AG08395 (cell line): ENCODE measurements at places on chromosomes 12 and 14.

DNA sequence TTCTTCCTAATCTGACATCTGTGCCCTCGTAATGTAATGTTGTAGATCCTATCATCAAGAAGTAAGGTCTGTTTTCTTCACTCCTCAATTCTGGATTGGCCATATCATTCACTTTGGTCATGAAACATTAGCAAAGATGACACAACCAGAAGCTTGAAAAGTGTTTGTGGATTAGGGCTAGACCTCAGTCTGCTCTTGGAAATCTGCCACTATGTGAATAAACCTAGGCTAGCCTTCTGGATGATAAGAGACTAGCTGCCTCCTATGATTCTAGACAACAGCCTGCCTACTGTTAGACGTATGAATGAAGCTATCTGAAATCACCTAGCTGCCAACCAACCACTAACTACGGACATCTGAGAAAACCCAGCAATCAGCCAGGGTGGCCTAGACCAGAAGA, 38.7 kb upstream of the LYZ start:
- DNase-seq = no peak

DNA sequence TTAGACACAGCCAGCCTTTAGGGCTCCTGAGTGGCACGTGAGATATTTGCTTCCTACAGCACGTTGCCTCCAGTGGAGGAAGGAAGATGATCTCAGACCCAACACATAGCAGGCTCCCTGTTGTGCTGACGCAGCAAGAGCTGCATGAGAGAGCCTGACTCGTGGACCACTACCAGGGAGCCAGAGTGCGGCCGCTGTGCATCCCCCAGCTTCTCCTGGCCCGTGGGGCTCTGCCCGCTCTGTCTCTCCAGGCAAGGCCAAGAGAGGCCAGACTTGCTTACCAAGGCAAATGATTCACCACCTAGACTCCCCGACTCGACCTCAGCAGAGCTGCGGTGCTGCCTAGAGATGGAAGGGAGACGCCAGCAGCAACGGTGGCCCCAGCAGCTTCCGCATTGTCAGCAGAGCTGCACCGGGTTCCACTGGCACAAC, 37.5 kb downstream of the MAP3K9 start:
- no peak for DNase-seq

- no peak for DNase-seq
Observed at GRCh38 chr12:132131229-132131628, 12.9 kb downstream of the DDX51 start.

DNA sequence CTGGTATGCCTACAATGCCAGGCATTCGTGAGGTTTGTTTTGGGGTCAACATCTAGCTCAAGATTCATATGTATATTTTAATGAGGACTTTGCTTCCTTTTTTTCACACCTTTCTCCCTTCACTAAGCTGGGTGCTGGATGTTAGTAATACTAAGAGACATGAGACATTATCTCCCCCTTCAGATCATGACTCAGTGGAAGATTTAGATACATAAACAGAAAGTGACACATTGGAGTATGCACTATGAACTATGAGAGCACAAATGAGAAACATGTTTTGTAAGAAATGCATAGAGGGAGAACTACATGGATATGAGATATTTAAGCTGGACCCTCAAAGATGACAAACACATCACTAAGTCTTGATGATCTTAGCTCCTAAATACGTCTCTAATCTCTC, 286.3 kb downstream of the RPAP3 start:
- peak; percentile 38 for DNase-seq

GRCh38 chr12:10293570-10294227, 14.0 kb upstream of the KLRD1 start:
- DNase-seq = no peak

GRCh38 chr12:21831791-21832344, 57.4 kb upstream of the KCNJ8 start:
- no peak for DNase-seq

- no peak for DNase-seq
Observed at GRCh38 chr12:121108492-121108891, 24.2 kb upstream of the P2RX7 start.

DNA sequence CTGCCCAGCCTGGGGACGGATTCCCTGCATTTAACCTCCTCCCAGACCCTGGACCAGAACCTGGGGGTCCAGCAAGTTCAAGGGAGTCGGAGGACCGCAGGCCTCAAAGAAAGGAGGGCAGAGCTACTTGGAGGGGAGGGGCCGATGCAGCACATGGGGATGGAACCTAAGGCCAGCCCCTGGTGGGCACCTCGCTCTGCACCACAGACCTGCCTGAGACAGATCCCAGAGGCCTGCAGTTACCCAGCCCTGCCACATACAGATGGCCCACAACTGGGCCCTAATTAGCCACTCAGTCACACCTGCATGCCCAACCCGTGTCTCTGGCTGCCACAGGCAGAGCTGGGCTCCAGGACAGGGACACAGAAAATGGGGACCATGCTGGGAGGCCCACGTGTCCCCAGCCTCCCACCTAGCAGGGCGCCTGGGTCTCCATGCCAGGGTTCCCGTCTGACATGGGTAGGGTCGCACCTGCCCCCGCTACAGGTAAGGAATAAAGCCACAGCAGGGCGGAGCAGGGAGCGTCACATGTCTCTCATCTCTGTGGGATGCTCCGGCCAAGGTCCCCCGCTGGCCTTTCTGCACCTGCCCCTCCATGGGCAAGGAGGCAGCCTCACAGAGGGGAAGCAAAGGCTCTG, 16.7 kb downstream of the AKT1 start:
- no peak for DNase-seq

DNA sequence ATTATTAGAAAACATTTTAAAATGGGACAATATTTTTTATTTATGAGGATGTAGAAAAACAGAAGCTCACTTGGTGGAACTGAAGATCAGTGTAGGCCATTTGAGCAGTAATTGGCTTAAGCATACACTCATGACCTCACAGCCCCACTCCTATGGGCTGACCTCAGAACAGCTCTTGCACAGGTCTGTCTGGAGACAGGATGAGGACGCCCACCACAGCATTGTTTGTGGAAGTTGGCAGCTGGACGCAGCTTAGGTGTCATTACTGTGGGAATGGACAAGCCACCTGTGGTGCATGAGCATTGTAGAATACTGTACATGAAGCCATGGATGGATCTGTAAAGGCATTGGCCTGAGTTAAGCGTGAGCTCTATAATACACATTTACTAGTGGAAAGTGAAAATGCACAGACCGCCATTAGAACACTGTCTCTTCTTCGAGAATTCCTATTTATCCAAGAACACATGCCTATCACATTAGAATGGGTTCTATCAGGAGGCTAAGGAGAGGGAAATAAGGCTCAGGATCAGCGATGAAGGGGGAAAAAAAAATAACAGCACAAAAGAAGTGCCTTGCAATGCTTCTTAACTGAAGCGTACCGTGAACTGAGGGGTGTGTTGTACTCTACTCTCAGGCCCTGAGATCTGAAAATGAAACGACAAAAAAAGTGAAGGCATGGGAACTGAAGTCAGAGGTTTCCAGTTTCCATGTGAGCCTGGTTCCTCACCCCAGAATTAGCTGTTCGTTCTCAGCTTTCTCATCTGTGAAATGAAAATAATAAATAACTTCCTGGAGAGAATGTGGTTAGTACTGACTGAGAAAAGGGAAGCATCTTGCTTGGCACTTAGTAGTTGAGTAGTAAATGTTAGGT, 33.6 kb downstream of the KCNA1 start:
- no peak for DNase-seq

- DNase-seq = no peak
Observed at GRCh38 chr12:56520048-56520447, 1.6 kb upstream of the RBMS2 start.

DNA sequence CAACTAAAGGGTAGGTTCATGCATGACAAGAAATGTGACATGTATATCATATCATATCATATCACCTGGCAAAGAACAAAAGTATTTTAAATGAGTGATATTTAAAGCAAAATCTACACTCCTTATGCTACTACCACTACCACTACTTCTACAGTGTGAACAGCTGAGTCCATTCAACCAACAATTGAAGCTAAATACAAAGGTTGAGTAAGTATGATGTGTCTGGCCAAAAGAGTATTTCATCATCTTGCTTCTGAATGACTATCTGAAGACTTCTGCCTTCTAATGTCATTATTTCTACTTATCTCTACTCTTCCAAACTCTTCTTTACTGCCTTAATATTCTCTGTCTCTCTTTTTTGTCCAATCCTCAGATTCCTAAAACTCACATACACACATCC, 292.6 kb upstream of the CAND1 start:
- DNase-seq = no peak

DNA sequence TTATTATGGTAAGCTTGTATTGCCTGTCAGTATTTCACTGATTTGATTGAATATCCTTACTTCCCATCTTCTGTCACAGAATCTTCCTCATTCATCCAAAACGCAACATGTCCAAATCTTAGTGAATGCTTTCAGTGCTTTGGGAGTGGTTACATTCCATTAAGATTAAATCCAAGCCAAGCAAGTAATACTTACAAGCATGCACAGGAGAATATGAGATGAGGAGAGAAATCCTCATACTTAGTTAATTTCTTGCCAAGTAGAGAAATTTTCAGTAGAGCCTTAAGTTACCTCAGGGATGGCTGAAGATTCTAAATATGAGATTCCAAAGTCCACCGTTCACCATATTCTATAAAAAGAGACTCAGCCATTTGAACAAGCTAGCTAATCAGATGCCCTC, 316.0 kb downstream of the RAD51B start:
- peak; percentile 39 for DNase-seq

DNA sequence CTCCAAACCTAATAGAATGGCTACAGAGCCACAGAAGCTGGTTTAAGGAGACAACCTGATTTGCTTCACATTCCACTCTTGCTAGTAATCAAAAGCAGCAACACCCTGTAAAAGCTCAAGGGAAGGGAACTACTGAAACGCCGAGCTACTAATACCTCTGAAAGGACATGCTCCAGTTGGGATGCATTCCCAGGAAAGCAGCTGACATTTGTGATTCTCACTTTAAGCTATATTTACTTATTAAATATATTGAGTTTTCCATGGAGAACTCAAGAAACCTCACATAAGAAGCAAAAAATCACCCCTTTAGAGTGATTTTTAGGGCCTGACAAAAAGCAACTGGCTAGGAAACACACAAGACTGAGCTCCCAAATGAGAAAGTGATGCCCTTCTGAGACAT, 1073.0 kb upstream of the FLRT2 start:
- no peak for DNase-seq

DNA sequence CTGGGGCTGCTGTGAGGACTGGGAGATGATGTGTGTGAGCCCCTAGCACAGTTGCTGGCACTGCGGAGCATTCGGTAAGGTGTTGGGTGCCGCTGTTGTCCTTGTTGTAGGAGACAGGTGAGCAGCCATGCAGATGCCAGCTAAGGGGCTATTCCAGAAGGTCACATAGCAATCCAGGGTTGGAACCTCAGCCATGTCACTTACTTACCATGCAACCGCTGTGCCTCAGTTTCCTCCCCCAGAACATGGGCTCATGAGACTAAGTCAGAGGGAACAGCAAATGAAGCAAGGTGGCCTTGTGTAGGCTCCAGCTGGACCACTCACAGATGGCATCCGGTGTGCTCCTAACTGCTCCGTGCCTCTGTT, 13.2 kb downstream of the DTX1 start:
- DNase-seq = no peak

GRCh38 chr12:24664161-24664880, 284.6 kb downstream of the BCAT1 start:
- no peak for DNase-seq

- no peak for DNase-seq
Observed at GRCh38 chr12:123083661-123084571, 67.0 kb downstream of the PITPNM2 start.

DNA sequence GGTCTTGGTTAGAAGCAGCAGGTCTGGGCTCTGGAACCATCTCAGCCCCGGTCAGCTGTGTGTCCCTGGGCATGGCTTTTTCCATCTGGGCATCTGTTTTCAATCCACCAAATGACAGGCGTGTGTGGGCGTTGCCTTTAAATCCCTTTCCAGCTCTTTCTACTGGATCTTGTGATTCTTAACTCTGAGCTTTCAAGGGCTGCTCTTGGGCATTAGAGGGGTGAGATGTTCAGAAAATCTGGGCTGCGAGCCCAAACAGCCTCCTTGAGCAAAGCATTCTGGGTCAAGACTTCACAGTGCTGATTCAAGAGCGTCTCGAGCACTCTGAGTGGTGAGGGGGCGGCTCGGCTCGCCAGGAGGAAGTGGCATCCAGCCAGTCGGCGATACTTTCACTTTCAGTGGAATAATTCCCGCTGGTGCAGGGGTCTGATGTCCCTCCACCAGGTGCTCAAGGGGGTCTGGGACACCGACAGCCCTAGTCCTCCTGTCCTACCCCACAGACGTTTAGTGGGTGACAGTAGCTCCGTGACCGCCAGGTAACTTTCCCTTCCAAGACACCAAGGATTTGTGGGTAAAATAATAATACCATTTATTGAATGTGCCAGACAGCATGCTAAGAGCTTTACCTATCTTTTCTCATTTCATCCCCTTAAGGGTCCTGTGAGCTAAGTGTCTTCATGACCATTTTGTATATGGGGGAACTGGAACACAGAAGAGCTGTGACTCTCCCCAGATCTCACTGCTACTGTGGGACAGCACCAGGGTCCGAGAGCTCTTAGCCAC, 114.0 kb downstream of the PLXNC1 start:
- peak; percentile 91 for DNase-seq

DNA sequence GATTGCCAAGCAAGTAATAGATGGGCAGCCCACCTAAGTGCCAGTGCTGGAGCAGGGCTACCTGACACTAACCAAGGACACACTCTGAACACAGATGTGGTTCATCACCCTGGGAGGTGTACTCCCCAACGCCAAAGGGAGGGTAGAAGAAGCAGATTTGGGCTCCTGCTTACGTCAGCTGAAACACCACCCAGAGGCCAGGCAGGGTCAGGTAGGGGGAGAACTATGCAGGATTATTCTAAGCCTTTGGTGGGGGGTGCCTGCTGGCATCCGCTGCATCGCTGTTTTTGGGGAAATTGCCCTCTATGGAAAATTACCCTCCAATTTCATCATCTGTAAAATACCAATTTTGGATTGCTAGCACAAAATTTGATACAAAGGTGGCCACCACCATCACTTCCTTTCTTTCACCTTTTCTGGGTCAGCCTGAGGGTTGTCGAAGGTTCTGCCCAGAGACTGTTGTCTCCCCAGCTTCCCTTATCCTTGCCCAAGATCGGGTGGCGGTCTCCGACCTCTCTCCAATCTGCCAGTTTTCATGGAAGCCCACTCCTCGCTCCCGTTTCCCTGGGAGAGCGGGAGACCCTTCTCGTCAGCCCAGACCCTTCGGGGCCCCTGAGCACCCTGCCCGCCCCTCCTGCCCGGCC, 535 bp downstream of the BIN2 start:
- no peak for DNase-seq

DNA sequence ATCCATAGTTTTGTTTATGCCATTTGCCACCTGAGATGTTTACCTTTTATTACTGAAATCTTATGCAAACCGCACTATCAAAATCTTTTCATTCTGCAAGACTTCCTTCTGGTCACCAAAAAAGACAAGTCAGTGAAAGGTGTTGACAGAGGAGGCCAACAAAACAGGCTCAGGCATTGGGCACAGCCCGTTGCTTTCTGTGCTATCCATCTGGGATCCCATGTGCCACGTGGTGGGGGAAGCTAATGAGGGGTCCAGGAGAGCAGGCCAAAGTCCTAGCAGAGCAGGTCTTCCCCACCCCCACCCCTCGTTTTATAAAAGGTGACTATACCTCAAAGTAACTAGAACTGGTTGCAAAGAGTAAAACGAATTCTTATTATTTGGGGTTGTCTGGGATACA, 1.2 kb downstream of the ALDH1L2 start:
- no peak for DNase-seq
